ENCODE measurements at places on chromosomes 16 and 17.
A peak's percentile ranks its signal among the peaks of the same experiment; 100 is the strongest.

DNA sequence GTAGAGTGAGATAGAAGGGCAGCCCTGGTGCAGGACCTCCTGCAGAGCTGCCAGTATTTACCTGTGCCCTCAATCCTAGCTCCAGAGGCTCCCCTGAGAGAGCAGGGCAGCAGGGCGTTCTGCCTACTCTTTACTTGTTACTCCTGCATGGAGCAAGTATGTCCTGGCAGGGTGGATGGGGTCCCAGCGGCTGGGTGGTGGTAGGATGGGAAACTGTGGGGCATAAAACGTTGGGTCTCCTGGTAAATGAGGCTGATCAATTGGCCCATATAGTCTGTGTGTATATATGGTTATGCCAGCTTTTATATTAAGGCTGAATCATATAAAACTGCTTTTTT is 192.0 kb downstream of the NTN1 start:
- DNase-seq, result no peak

- DNase-seq, result peak; percentile 90
Measured at GRCh38 chr17:78915872-78916632, 9.1 kb downstream of the TIMP2 start.

DNA sequence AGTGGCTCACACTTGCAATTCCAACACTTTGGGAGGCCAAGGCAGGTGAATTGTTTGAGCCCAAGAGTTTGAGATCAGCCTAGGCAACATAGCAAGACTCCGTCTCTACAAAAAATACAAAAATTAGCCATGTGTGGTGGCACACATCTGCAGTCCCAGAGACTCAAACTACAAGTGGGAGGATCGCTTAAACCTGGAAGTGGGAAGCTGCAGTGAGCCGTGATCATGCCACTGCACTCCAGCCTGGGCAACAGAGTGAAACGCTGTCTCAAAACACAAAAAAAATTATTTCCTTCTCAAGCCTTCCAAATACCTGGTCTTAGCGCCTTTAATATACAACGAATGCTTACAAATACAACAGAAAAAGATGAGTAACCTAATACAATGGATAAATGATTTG is 19.7 kb upstream of the CBX2 start:
- no peak for DNase-seq

DNA sequence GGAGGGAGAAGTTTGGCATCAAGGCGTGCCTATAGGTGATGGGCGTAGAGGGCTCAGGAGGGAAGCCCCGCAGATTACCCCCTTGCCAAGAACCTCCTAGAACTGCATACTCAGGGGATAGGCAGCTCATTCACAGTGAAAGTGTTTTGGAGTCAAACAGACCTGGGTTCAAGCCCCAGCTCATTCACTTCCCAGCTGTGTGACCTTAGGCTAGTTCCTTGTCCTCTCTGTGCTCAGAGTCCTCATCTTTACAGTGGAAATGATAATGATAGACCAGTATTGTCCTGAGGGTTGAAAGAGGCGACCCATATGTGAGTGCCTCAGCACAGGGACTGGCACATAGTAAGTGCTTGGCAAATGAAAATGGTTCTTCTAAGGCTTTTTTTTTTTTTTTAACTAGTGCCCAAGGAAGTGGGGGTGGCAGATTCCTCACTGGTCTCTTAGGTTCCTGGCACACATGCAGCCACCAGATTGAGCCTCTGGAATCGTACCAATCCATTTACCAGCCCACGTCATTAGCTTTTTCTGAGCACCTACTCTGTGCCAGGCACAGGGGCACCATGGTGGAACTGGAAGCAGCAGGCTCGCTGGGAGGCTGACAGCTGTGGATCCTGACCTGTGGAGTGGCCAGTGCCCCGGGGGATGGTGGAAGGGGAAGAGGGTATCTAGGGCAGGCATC is 75.8 kb downstream of the SREBF1 start:
- DNase-seq, result no peak

- DNase-seq, result no peak
Measured at GRCh38 chr17:27954548-27955495, 61.7 kb upstream of the LYRM9 start.

DNA sequence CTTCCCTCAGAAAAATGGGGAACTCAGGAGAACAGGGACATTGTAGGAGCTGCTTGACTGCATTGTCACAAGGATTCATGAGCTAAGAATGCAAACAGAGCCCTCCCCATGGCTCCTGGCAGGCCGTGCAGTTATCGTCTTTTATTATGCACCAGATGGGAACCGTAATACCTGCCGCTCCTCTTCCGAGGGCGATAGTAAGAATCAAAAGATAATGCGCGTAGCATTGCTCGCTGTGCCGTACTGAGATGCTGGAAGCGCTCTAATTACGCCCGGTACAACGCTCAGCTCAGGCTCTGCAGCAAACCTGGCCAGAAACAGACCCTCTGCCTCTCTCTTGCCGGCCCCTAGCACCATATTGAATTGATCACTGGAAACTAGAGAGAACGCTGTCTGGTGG is 87.1 kb upstream of the PLCG2 start:
- DNase-seq, result no peak

DNA sequence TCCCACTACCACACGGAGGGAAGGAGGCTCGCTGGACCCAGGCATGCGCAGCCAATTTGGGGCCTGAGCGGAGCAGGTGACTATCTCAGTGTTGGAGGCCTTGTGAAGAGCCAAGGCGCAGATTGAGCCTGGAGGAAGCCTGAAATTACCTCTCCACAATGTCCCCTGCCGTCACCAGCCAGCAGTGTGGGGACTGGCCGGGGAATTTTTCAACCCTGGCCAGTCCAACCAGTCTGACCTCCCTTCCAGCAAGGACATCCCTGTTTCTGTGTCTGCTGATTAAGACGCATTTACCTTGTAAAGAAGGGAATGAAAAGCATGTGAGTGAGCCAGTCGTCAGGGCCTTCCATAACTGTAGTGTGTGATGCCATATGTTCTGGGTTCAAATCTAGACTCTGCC is 198.1 kb upstream of the IRX3 start:
- no peak for DNase-seq

- no peak for DNase-seq
Measured at GRCh38 chr16:10833271-10833670, 14.7 kb upstream of the TVP23A start.

Measured in Daoy (cell line).